ENCODE measurements at places on chromosomes 4 and X.
A peak's percentile ranks its signal among the peaks of the same experiment; 100 is the strongest.

DNA sequence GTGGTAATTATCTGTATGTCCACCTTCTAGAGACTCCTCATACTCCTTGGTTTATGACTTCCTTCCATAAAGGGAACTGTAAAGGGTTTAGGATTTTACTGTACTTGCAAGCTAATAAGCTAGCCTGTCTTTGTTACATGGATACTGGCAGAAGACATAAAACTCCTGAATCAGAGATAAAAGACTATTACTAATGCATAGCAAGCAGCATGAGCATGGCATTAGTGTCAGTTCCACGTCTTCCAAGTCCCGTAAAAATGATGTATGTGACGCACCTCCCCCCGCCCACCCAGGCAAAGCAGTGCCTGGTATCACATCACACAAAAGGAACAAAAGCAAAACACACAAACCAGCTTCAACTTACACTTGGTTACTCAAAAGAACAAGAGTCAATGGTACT is 71.0 kb downstream of the SLC10A6 start:
- no peak for DNase-seq

DNA sequence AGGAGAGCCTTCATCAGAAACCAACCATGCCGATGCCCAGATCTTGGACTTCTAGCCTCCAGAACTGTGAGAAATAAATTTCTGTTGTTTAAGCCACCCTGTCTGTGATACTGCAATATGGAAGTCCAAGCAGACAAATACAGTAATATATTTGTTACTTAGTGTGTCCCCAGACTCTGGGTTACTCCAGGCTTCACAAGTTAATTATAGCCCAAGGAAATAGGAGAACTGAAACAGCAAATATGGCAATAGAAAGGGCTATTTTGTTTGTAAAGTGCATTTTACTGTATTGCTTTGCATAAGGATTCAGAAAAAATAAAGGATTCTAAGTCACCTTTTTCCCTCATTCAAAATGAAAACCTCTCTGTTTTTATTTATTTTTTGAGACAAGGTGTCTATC is 15.7 kb downstream of the TIGD4 start:
- no peak for DNase-seq

- no peak for DNase-seq
Observed at GRCh38 chr4:137609718-137610430, 77.6 kb upstream of the PCDH18 start.

DNA sequence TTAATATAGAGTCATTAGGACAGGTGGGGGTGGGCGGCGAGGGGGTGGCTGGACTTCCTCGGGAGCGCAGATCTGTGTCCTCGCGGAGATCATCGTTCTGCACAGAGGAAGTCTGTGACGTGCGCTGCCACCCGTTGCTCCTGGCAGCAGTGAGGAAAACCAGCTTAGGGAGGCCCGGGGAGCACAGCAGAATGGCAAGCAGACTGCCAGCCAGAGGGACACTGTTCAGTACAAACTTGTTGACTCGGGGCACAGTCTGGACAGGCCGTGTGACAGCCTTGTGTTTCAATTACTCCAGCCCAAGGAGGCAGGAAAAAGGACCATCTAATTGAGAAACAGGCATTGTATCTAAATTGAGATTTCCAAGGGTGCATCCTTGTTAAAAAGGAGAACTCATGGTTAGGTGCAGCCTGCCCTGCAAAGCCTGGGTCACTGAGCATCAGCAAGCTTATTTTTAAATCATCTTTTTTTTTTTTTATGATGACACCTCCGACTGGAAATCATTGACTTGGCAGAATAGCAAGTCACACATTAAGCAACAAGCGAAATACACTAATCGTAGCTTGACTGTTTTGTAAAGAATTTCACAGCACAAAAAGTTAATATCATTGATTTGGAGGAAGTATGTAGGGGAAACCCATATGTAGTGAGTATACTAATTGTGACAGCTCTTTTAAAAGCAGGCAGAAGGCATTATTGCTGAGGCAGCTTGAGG is 512.0 kb upstream of the FAT1 start:
- no peak for DNase-seq

- DNase-seq = no peak
Observed at GRCh38 chr4:78864405-78865024, 74.7 kb downstream of the PAQR3 start.

- no peak for DNase-seq
Observed at GRCh38 chr4:118736900-118737299, 51.7 kb downstream of the METTL14 start.

DNA sequence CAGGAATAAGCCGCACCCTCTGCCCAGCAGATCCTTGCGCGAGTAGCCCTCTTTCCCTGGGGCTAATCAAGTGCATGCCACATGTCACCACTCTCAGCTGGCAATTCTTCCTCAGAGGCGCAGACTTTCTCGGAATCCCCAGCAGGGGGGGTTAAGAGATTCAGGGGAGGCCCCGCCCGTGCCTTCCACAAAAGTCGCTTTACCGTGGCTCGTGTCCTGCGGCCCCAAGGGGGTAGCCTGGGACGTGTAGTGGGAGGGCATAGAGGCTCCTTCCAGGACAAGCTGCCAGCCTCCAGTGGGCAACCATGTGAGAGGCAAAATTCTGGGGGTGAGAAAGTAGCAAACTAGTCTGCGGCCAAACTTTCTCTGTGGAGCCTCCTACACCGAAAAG is 652 bp downstream of the SRPX start:
- DNase-seq = peak; percentile 19

GRCh38 chr4:126687655-126688358 is 945.0 kb upstream of the INTU start:
- DNase-seq = no peak

GRCh38 chrX:151176231-151176750 is at the start of gene GPR50:
GPR50 (plus strand) TSS chrX:151176584; CDS start chrX:151176722, 138 bp downstream.
- no peak for DNase-seq

- no peak for DNase-seq
Observed at GRCh38 chrX:10618961-10619360, 1.4 kb downstream of the MID1 start.

DNA sequence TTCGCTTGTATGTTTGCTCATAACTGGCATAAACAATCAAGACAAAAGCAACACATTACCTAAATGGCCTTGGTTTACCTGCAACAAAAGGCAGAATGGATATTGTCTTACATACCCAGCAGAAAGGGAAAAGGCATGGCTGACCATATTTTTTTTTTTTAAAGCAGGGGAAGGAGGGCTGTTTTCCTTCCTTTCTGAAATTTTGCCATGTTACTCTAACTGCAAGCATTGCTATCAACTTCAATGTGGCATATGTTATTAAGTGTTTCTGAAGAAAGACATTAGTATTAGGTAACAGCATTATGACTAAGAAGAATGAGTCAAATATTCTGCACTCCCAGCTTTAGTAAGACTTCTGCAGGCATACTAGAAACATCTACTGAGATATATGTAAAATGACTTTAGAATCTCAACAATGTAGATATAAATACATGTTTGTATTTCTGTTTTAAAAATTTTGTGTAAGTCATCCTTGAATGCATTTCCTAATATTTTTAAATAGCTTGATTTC is 512.6 kb upstream of the FAM241A start:
- DNase-seq = no peak

GRCh38 chr4:1938027-1938426 is 66.8 kb downstream of the NSD2 start:
- DNase-seq = no peak

DNA sequence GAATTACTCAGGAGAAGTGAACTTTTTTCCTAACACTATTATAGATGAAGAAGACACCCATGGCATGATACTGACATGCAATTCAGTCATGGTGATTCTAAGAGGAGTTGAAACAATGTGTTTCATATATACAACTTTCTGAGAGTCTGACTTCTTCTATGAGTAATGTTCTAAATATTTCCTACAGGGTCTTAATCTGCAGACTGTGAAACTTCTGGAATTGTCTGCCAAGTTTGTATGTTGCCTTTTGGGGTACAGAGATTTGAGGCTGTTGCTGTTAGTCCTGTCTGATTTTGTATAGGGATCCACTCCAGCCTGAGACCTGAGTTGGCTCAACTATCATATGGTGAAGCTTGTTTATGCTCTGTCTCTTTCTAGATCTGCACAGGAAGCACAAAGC is 160.6 kb upstream of the GATB start:
- no peak for DNase-seq

DNA sequence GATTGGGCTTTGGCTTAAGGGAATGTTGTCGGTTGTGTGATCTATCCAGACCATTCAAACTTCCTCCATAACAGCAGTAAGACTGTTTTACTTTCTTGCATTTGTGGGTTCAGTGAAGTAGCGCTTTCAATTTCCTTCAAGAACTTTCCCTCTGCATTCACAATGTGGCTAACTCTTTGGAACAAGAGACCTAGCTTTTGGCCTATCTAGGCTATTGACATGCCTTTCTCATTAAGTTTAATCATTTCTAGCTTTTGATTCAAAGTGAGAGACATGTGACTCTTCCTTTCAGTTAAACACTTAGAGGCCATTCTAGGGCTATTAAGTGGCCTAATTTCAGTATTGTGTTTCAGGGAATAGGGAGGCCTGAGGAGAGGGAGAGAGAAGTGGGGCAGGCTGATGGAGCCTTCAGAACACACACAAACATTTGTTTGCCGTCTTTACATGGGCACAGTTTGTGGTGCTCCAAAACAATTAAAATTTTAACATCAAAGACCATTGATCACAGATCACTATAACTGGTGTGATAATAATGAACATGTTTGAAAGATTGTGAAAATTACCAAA is 34.1 kb downstream of the ADH5 start:
- DNase-seq = no peak

- no peak for DNase-seq
Observed at GRCh38 chr4:177128306-177128705, 181.4 kb upstream of the NEIL3 start.

DNA sequence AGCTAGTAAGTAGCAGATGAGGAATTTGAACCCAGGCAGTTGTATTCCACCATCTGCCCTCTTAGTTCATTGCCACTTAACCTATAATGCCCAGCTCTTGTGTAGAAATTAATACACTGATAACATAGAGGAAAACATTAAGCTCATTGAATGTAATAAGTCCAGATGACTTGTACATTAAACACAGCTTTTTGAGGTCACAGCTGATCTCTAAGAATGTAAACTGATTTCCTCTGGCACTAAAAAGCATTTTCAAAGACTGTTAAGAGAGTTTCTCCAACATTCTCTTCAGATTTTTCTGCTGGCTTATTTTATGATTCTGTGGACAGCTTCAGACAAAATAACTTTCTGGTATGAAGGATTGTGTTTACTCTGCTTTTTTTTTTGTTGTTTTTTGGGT is 42.7 kb downstream of the HPRT1 start:
- no peak for DNase-seq

- DNase-seq = no peak
Observed at GRCh38 chr4:139934057-139934707, 219.8 kb downstream of the MAML3 start.

All from stimulated activated naive CD8-positive, alpha-beta T cell treated with anti-CD3 and anti-CD28 coated beads, Interleukin-15, amount 100 ng/mL, for 72 hours (primary cell).